ENCODE measurements at places on chromosomes 4 and X.

GRCh38 chr4:177041356-177041755, 248.6 kb upstream of the VEGFC start:
- no peak for DNase-seq

DNA sequence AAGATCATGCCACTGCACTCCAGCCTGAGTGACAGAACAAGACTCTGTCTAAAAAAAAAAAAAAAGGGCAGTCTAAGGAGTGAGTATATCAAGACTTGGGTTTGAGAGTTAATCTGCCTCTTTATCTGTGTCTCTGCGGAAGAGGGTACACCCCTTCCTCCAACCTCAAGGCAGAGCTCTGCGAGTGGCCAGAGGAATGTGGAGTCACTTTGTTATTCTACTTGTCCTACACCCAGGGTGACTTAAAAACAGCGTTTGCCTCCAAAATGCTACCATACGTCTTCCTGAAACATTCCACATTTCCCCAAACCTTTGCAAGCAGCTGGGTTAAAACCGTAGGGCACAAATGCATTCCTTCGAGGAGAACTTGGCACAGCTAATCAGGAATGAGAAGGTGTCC, 199.9 kb downstream of the SHOX start:
- DNase-seq: no peak

DNA sequence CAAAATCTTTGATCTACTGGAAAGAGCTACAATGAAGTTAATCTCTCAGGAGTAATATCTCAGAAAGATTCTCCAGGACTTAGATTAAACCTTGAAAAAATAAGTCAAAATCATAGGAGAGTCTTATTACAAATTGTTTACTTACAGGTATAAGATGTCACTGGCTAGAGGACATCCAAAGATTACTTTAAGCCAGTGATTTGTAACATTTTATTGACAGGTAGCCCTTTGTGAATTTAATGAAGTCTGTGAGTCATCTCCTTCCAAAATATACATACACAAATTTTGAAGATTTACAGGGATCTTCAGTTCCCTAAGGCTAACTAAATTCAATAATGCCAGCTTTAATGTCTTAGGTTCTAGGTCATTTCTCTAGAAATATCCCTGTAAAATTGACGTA, 359.7 kb downstream of the EPHA5 start:
- no peak for DNase-seq

DNA sequence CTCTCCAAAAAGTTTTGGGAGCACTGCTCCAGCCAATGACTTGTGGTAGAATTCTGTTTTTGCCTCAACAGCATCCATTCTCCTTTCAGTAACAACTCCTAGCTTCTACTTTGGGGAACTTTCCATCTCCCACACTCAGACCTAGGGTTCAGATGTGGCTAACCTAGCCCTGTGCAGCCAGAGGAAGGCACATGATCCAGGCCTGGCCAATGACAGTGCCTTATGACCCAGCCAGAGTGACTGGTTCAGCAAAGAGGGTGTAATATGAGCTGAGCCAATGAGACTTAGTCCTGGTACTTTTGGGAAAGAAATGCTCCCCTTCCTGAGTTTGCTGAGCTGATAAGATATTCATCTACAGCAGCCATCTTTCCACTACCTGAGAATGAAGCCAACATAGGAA, 5.4 kb upstream of the USP46 start:
- DNase-seq: no peak

- no peak for DNase-seq
Measured at GRCh38 chr4:147780137-147780777, 48.4 kb downstream of the ARHGAP10 start.

GRCh38 chr4:602559-602942, 22.8 kb upstream of the PDE6B start:
- peak; percentile 67 for DNase-seq

DNA sequence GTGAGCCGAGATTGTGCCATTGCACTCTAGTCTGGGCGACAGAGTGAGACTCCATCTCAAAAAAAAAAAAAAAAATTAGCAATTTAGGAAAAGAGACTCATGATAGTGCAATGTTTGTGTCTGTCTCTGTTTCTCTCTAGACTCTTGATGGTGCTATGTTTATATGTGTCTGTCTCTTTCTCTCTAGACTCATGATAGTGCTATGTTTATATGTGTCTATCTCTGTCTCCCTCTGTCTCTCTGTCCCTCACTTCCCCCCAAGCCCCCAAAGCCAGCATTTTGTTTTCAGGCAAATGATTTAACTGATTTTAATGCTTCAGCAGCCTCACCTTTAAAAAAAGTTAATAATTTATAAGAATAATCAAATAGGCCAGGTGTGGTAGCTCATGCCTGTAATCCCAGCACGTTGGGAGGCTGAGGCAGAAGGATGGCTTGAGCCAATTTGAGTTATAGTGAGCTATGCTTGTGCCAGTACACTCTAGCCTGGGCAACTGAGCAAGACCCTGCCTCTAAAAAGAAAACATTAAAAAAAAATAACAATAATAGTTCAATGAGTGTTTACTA, 6.9 kb downstream of the MOB1B start:
- no peak for DNase-seq

DNA sequence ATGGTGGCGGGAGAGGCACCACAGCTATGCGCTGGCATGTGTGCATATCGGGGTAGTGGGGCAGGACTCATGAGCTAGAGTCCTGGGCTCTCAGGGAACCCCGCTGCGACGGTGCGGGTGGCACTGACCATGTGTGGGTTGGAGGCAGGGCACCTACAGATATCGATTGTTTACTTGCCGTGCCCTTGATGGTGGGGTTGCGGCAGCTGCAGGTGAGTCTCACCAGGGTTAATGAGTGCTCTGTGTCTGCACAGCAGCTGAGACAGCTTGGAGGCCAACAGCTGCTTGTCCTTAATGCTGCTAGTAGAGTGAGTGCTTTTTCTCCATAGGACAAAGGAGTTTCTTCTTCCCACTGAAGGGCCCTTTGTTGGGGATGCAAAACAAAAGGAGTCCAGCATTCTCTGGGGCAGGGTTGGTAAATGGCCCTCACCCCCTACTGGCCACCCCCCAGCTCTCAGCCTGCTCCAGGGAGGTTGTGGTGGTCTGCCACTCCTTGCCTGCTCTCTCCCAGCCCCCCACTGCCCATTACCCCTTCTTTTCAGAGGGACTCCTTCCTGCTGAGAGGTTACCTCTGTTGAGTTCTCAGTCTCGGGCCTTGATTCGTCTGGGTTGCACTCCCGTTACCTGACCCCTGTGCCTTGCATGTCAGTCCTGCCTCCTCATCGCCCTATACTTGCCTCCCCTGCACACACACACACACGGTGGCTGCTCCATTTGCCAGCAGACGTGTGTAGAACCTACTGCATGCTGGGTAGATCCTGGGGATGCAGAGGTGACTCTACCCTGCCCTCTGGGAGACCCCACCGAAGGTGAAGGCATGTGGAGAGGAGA, 52.8 kb downstream of the TBC1D14 start:
- DNase-seq: no peak

GRCh38 chr4:55038176-55038890, 87.1 kb downstream of the KDR start:
- no peak for DNase-seq

GRCh38 chr4:107600436-107600835, 119.6 kb downstream of the PAPSS1 start:
- no peak for DNase-seq

DNA sequence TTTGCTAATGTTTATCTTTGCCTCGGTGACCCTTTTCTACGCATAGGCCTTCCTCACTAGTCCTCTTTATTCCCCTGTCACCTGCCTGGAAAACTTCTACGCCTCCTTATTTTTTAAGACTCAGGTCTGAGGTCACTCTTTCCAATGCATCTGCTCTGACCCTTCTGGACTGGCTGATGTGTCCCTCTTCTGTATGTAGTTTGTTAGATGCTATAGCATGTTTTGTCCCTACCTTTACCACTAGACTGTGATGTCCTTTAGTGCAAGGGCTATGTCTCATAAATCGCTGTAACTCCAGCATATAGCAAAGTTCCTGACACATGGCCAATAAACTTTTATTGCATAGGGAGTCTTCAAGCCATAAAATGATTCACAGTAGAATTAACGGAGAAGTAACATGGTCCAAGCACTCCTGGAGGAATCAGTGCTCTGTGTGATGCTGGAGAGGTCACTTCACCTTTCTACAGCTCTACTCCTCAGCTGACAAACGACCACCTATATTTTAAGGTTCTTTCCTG, 872.5 kb upstream of the SLIT2 start:
- no peak for DNase-seq

- DNase-seq: peak; percentile 62
Measured at GRCh38 chr4:71974681-71975080, 57.1 kb upstream of the NPFFR2 start.

GRCh38 chrX:77892887-77893286, 2.3 kb downstream of the MAGT1 start:
- no peak for DNase-seq

Measured in ACHN (cell line).